ENCODE measurements at places on chromosomes 6 and 20. TPM values are rescaled to one million over a fixed set of nuclear protein-coding genes. Genes with fewer than 3 reads are reported as not detected.
A peak's percentile ranks its signal among the peaks of the same experiment; 100 is the strongest.

DNA sequence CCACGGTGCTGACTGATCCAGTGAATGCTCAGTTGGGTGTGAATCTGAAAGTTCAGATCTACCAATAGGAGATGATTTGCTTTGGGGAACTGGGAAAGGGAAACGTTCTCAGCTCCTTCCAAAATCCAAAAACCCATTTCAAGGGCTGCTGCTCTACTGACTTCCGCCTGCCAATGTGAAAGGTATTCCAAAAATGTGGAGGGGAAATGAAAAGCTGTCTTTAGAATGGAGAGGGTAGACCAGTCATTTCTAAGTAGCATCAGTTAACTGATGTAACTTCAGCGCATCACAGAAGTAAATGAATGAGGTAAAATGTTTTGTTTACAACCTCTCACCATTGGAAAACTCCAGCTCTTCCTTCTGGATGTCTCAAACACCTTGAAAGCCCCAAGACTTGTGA, 19.6 kb upstream of the EYA2 start:
- H3K27ac ChIP-seq = no peak overlapping the region
- no peaks in the 10 kb centered on the region for H3K36me3 ChIP-seq

- peaks cover 8% of the 10 kb centered on the region for H3K4me1 ChIP-seq
- H3K27ac ChIP-seq = peak within 1 kb of the TSS; percentile 87
- H3K27me3 ChIP-seq = peaks cover 8% of the 10 kb centered on the region
- peak; percentile 95 for DNase-seq
- H3K4me3 ChIP-seq = peak within 1 kb of the TSS; percentile 90
These were observed at the start of gene PEX7 for GRCh38 chr6:136822376-136823127. Gene PEX7, plus strand, starts transcription at chr6:136822592. Its CDS starts 74 bp downstream, at chr6:136822666.

DNA sequence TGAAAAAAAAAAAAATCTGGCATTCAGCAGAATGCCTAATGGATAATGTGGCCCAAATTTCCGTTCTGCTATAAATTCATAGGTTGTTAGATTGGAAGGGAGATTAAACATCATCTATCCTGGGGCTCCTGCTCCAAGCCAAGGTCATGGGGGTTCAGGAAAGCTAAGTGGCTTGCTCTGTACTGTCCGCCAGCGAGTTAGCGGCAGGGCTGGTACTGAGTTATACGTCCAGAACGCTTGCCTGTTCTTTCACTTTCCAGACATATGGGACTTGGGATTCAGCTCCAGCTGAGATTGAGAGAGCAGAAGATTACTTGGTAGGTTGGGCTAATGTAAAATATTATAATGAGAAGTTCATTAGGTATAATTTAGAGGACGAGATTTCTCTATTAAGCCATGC, 858 bp downstream of the RWDD1 start:
- H3K4me1 ChIP-seq = peaks cover 37% of the 10 kb centered on the region
- peaks cover 9% of the 10 kb centered on the region for H3K36me3 ChIP-seq
- no peak for DNase-seq

- no peak for DNase-seq
- H3K27me3 ChIP-seq = peaks cover 2% of the 10 kb centered on the region
- no peaks in the 10 kb centered on the region for H3K4me1 ChIP-seq
- no peaks in the 10 kb centered on the region for H3K36me3 ChIP-seq
- H3K4me3 ChIP-seq = no peak overlapping the region
These were observed 9.2 kb upstream of the DEFB110 start for GRCh38 chr6:50030777-50031562.

DNA sequence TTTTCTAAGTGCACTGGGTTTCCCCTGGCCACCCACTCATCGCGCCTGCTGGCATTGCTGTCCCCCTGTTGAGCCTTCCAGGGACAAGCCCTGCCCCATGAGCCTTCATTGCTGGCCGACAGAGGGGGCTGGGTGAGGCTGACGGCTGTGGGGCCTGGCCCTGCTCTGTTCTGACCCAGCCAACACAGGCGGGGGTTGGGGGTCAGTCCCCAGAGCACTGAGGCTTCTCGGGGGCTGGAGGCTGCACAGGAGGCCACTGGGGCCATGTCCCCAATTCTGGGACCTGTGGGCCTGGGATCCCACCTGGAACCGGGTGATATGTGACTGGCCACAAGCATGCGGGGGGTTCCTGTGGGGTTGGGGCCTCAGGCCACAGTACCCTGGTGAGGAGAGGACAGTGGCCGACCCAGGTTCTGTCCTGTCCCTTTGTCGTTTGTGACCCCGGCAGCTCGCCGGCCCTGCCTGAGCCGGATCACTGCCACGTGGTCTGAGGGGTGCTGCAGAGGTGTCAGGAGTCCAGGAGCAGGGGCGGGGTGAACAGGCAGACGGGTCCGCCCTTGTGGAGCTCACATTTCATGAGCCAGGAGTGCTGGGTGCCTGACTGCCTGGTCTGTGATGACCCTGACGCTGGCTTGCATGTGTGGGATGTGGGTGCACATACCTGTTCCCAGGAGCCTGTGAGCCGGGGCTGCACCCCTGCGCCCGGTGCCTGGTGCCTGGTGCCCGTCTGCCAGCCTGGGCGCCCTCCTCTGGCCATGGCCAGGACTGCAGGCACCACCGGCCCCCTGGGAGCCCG, 2.1 kb upstream of the COL20A1 start:
- no peaks in the 10 kb centered on the region for H3K4me1 ChIP-seq
- H3K4me3 ChIP-seq = no peak overlapping the region
- H3K36me3 ChIP-seq = peaks cover 8% of the 10 kb centered on the region

- H3K4me1 ChIP-seq = peaks cover 1% of the 10 kb centered on the region
- no peak overlapping the region for H3K27ac ChIP-seq
- DNase-seq = no peak
- H3K36me3 ChIP-seq = peaks cover 48% of the 10 kb centered on the region
- H3K27me3 ChIP-seq = no peaks in the 10 kb centered on the region
These were observed 23.5 kb downstream of the TBC1D20 start for GRCh38 chr20:438571-439469.

GRCh38 chr6:132623106-132623845, 799 bp downstream of the TAAR2 start:
- no peaks in the 10 kb centered on the region for H3K4me1 ChIP-seq
- no peak for DNase-seq
- peaks cover 45% of the 10 kb centered on the region for H3K27me3 ChIP-seq
- no peak overlapping the region for H3K4me3 ChIP-seq
- H3K27ac ChIP-seq = no peak overlapping the region

DNA sequence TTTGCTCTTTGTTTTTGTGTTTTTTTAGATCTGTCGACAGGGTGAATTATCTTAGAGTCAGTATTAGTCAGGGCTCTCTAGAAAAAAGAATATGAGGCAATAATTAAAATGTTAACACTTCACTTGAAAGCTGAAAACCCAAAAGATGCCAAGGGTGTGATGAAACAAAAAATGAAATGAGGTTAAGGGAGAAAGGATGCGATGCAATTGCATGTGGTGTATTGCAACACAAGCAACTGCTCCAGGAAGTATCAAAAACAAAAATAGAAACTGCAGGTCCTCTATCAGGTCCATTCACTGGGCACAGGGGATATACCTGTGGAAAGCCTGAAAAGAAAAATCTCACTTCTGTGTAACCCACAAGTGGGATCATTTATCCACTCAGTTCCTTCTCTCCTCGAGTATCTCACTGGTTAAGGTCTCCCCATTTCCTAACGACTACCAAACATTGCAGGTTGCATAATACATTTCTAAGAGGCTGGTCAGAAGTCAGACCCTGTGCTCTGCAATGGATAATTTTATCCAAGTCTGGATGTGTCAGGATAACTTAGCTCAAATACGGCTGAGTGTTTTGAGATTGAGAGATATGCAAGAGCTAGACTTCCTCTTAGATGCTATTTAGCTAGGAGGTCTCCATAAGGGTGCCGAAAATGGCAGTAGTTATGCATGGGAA, 257.7 kb upstream of the GJE1 start:
- no peaks in the 10 kb centered on the region for H3K27me3 ChIP-seq
- no peak overlapping the region for H3K27ac ChIP-seq
- H3K36me3 ChIP-seq = no peaks in the 10 kb centered on the region
- no peak overlapping the region for H3K4me3 ChIP-seq
- H3K4me1 ChIP-seq = no peaks in the 10 kb centered on the region

GRCh38 chr6:20582586-20583443, 48.6 kb downstream of the CDKAL1 start:
- H3K27me3 ChIP-seq = no peaks in the 10 kb centered on the region
- DNase-seq = no peak
- H3K27ac ChIP-seq = peak overlapping the region; percentile 9
- H3K36me3 ChIP-seq = peaks cover 11% of the 10 kb centered on the region
- peaks cover 18% of the 10 kb centered on the region for H3K4me1 ChIP-seq
- no peak overlapping the region for H3K4me3 ChIP-seq

GRCh38 chr6:32318501-32318900, 53.2 kb downstream of the TSBP1 start:
- no peak for DNase-seq
- no peaks in the 10 kb centered on the region for H3K4me1 ChIP-seq
- H3K4me3 ChIP-seq = no peak overlapping the region
- peaks cover 56% of the 10 kb centered on the region for H3K27me3 ChIP-seq
- H3K36me3 ChIP-seq = no peaks in the 10 kb centered on the region
- H3K27ac ChIP-seq = no peak overlapping the region

GRCh38 chr6:150194195-150194594, 51.4 kb downstream of the PPP1R14C start:
- H3K27ac ChIP-seq = no peak overlapping the region
- H3K4me3 ChIP-seq = no peak overlapping the region
- peaks cover 11% of the 10 kb centered on the region for H3K27me3 ChIP-seq
- H3K36me3 ChIP-seq = no peaks in the 10 kb centered on the region

DNA sequence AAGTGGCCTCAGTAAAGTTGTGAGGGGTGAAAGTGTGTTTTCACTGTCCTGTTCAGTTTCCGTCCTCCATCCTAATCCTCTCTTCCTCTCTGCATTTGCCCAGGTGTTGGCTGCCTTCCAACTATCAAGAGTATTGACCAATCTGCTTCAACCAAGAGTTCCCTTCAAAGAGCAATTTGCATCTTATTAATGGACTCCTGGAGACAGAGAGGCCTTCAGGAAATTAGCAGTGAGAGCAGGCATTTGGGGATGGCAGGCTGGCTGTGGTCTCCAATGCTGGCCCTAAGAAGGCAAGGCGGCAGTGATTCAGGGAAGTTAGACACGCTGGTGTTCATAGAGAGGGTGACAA, 77.2 kb downstream of the GPR6 start:
- no peaks in the 10 kb centered on the region for H3K36me3 ChIP-seq
- H3K4me3 ChIP-seq = no peak overlapping the region
- H3K27ac ChIP-seq = no peak overlapping the region
- no peak for DNase-seq

- H3K27ac ChIP-seq = no peak overlapping the region
- no peak overlapping the region for H3K4me3 ChIP-seq
- no peaks in the 10 kb centered on the region for H3K36me3 ChIP-seq
These were observed 1.2 kb downstream of the REM1 start for GRCh38 chr20:31476294-31476585.

Gene DLK2
- not detected for total RNA-seq

Gene MUC22
- not detected for total RNA-seq

Gene HLA-DOB
- total RNA-seq = 0.24 TPM

Gene SLC12A5
- 1.7 TPM for total RNA-seq

Gene MYLK2
- total RNA-seq = 0.10 TPM

Gene TFAP2D
- total RNA-seq = not detected

Gene ITPA
- 58.4 TPM for total RNA-seq

Gene KIAA1755
- total RNA-seq = 50.2 TPM

Gene CST3
- 710 TPM for total RNA-seq

Gene ZCCHC3
- 22.7 TPM for total RNA-seq
